ENCODE measurements at places on chromosomes 5 and 9. TPM values are rescaled to one million over a fixed set of nuclear protein-coding genes. Genes with fewer than 3 reads are reported as not detected.

- peaks cover 6% of the 10 kb centered on the region for H3K4me1 ChIP-seq
- no peaks in the 10 kb centered on the region for H3K27me3 ChIP-seq
- no peak overlapping the region for H3K4me3 ChIP-seq
- no peaks in the 10 kb centered on the region for H3K36me3 ChIP-seq
- no peak for DNase-seq
Observed at GRCh38 chr5:99000876-99001275, 72.1 kb upstream of the CHD1 start.

GRCh38 chr9:4798281-4799032, 5.7 kb downstream of the RCL1 start:
- no peaks in the 10 kb centered on the region for H3K36me3 ChIP-seq
- no peak for DNase-seq
- H3K27me3 ChIP-seq: no peaks in the 10 kb centered on the region
- no peak overlapping the region for H3K4me3 ChIP-seq
- H3K27ac ChIP-seq: no peak overlapping the region
- no peaks in the 10 kb centered on the region for H3K4me1 ChIP-seq

- H3K4me3 ChIP-seq: no peak overlapping the region
- H3K27ac ChIP-seq: no peak overlapping the region
- DNase-seq: no peak
- no peaks in the 10 kb centered on the region for H3K27me3 ChIP-seq
- no peaks in the 10 kb centered on the region for H3K36me3 ChIP-seq
Observed at GRCh38 chr5:2353211-2353610, 398.3 kb downstream of the IRX2 start.

- 0 out of 2 replicates have a peak overlapping the region, but pooled peaks have one; percentile 1 for H3K27ac ChIP-seq
- H3K4me1 ChIP-seq: peaks cover 29% of the 10 kb centered on the region
- no peaks in the 10 kb centered on the region for H3K36me3 ChIP-seq
- no peak overlapping the region for H3K4me3 ChIP-seq
- H3K27me3 ChIP-seq: no peaks in the 10 kb centered on the region
Observed at GRCh38 chr5:112049738-112050137, 292.7 kb upstream of the NREP start.

- H3K36me3 ChIP-seq: no peaks in the 10 kb centered on the region
- no peak for DNase-seq
- H3K27ac ChIP-seq: no peak overlapping the region
- peaks cover 43% of the 10 kb centered on the region for H3K4me1 ChIP-seq
Observed at GRCh38 chr5:134043793-134044792, 39.3 kb upstream of the VDAC1 start.

DNA sequence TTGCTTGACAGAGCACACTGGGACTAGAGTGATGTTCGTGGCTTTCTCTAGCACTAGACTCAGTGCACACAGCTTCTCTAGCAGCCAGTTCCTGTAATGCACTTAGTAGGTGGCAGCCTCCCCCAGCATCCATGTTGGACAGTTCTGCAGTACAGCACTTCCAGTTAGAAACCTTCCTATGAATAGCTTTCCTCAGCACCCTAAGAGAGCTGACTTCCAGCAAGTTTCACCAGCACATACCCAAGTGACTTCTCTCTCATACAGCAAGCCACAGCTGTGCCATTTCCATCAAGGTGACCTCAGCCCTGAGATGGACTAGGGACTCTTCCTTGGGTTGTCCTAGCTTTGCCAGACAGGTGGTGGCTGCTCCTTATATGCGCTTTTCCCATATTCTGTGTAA, 60.4 kb downstream of the PJA2 start:
- H3K27ac ChIP-seq: no peak overlapping the region
- no peaks in the 10 kb centered on the region for H3K4me1 ChIP-seq
- no peak for DNase-seq
- peaks cover 69% of the 10 kb centered on the region for H3K36me3 ChIP-seq
- H3K27me3 ChIP-seq: no peaks in the 10 kb centered on the region
- H3K4me3 ChIP-seq: no peak overlapping the region

GRCh38 chr5:107860044-107860443, 189.3 kb upstream of the EFNA5 start:
- H3K4me1 ChIP-seq: peaks cover 6% of the 10 kb centered on the region
- no peaks in the 10 kb centered on the region for H3K27me3 ChIP-seq
- H3K36me3 ChIP-seq: no peaks in the 10 kb centered on the region
- no peak for DNase-seq
- no peak overlapping the region for H3K27ac ChIP-seq
- no peak overlapping the region for H3K4me3 ChIP-seq

DNA sequence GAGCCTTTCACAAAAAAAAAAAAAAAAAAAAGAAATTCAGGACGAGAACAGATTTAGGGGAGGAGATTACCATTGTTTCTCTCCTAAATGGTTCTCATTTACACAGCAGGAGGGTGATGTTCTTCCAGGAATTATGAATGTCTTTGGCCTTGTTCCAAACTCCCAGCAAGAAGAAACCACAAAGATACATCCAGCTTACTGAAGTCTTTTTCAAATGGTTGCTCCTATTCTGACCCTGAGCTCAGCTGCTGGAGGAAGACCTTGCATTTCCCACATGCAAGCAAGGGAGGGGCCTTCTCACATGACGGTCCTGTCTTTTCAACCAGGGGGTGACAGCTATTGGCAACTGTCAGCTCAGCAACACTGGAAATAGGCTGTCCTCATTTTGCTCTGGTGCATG, 203.0 kb upstream of the VLDLR start:
- no peak for DNase-seq
- H3K36me3 ChIP-seq: no peaks in the 10 kb centered on the region
- no peaks in the 10 kb centered on the region for H3K27me3 ChIP-seq

DNA sequence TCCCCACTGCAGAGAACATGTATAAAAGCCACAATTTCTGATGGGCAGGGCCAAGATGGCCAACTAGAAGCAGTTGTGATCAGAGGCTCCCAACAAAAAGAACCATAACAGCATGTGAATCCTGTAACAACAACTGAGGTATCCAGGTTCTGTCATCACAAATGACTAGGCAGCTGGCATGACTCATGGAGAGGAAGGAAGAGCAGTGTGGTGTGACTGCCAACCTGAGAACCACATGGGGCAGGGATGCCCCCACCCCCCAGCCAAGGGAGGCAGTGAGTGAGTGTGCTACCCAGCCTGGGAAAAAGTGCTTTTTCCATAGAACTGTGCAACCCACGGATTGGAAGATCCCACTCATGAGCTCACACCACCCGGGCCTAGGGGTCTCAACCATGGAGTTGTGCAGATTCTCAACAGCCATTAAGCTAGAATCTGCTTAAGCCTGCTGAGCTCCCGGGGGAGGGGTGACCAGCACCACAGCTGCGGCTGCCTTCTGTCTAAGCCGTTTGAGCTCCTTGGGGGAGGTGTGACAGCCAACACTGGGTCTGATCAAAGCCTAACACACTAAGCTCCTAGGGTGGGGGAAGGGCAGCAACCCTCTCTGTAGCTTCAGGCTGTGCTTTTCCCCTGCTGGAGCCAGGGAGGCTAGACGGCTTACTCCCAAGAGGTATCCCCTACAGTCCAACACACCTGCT, 80.1 kb upstream of the DMAC1 start:
- DNase-seq: no peak
- no peaks in the 10 kb centered on the region for H3K36me3 ChIP-seq
- no peaks in the 10 kb centered on the region for H3K27me3 ChIP-seq

- no peaks in the 10 kb centered on the region for H3K36me3 ChIP-seq
- no peak for DNase-seq
- H3K27ac ChIP-seq: no peak overlapping the region
- H3K4me1 ChIP-seq: peaks cover 44% of the 10 kb centered on the region
- no peaks in the 10 kb centered on the region for H3K27me3 ChIP-seq
Observed at GRCh38 chr5:159340511-159340910, 10.2 kb upstream of the IL12B start.

- no peaks in the 10 kb centered on the region for H3K4me1 ChIP-seq
- H3K27ac ChIP-seq: no peak overlapping the region
- no peak overlapping the region for H3K4me3 ChIP-seq
- H3K36me3 ChIP-seq: no peaks in the 10 kb centered on the region
Observed at GRCh38 chr9:132828201-132828770, 49.8 kb downstream of the AK8 start.

GRCh38 chr9:133233681-133234432, 24.8 kb upstream of the OBP2B start:
- H3K36me3 ChIP-seq: no peaks in the 10 kb centered on the region
- no peak overlapping the region for H3K4me3 ChIP-seq
- no peaks in the 10 kb centered on the region for H3K27me3 ChIP-seq

GRCh38 chr5:80240368-80240986, 15.4 kb downstream of the SERINC5 start:
- H3K36me3 ChIP-seq: no peaks in the 10 kb centered on the region
- no peak overlapping the region for H3K4me3 ChIP-seq
- no peaks in the 10 kb centered on the region for H3K27me3 ChIP-seq
- peaks cover 15% of the 10 kb centered on the region for H3K4me1 ChIP-seq
- no peak for DNase-seq

DNA sequence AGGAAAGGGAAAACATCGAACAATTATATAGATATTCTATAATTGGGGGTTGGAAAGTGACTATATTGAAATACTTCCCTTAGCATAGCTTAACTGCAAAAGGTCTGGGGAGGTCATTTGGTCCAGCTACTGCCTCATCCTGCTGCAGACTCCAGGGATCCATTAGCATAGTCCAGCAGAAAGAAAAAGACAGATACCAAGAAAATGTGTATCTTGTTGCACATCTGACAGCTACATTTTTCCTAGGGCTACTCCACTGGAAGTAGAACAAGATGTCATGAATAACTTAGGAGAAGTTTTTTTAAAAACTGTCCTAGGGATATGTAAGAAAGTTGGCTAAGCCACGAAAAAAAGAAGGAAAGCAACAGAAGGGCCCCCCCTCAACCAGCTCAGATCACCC, 92.9 kb upstream of the SLC30A5 start:
- H3K4me3 ChIP-seq: no peak overlapping the region
- no peaks in the 10 kb centered on the region for H3K36me3 ChIP-seq
- H3K4me1 ChIP-seq: no peaks in the 10 kb centered on the region
- H3K27ac ChIP-seq: no peak overlapping the region

- no peaks in the 10 kb centered on the region for H3K27me3 ChIP-seq
- H3K4me3 ChIP-seq: no peak overlapping the region
- no peak for DNase-seq
- no peak overlapping the region for H3K27ac ChIP-seq
Observed at GRCh38 chr5:31291323-31291854, 97.9 kb downstream of the CDH6 start.

DNA sequence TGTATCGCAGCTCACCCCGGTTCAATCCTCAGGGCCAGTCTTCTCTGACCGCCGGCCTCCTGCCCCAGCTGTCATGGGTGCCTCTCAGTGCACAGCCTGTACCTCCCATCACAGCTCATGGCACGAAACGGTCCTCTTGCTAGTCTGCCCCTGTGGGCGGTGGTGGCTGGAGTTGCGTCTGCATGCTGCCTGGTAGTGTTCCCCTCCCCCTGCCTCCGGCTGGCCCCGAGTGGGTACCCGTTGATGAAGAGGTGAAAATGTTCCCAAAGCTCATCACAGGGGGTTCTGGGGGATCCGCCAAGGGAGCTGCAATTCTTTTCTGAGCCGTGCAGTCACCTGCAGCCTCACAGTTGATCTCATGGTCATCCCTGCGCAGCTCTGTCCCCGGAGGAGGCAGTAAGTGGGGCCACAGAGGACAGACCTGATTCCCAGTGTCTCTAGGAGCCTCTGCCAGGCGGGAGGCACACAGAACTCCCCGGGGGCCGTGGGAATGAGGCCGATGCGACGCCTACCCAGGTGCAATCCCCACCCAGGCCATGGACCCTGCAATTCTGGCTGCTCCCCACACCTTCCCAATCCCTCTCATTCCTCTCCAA, 34.7 kb upstream of the FIBCD1 start:
- no peak for DNase-seq
- no peak overlapping the region for H3K4me3 ChIP-seq
- H3K4me1 ChIP-seq: no peaks in the 10 kb centered on the region
- peaks cover 4% of the 10 kb centered on the region for H3K27me3 ChIP-seq
- H3K27ac ChIP-seq: no peak overlapping the region

The ITK gene
- total RNA-seq: not detected

The SNCAIP gene
- not detected for total RNA-seq

The CDX1 gene
- total RNA-seq: 1.8 TPM

The PCDHB15 gene
- total RNA-seq: 1.0 TPM

The ARSI gene
- 0.21 TPM for total RNA-seq

The HRH2 gene
- total RNA-seq: not detected

The PCDHB4 gene
- not detected for total RNA-seq

The CDHR2 gene
- total RNA-seq: not detected
